ENCODE measurements at places on chromosomes 16 and 17. TPM values are rescaled to one million over a fixed set of nuclear protein-coding genes. Genes with fewer than 3 reads are reported as not detected.

The CCDC40 gene
- 14.3 TPM for total RNA-seq

The MYH1 gene
- total RNA-seq = not detected

The MILR1 gene
- 3.7 TPM for total RNA-seq

The TSPAN10 gene
- 0.23 TPM for total RNA-seq

The ARL6IP1 gene
- 523 TPM for total RNA-seq

The HASPIN gene
- total RNA-seq = 1.4 TPM

The KRTAP29-1 gene
- total RNA-seq = not detected

The CCL14 gene
- not detected for total RNA-seq

The ZNF232 gene
- 14.3 TPM for total RNA-seq

The GGA2 gene
- 26.3 TPM for total RNA-seq

The LRRC36 gene
- 9.5 TPM for total RNA-seq

The HOXB9 gene
- total RNA-seq = not detected

The TLCD2 gene
- 0.92 TPM for total RNA-seq

The DVL2 gene
- 56.1 TPM for total RNA-seq

The PRAC1 gene
- not detected for total RNA-seq

The ABCC11 gene
- total RNA-seq = 0.46 TPM

The ST6GALNAC2 gene
- 2.1 TPM for total RNA-seq

The DOC2B gene
- 33.0 TPM for total RNA-seq

The ITGB3 gene
- 2.1 TPM for total RNA-seq

The ANKFN1 gene
- total RNA-seq = 16.6 TPM

The CDH16 gene
- not detected for total RNA-seq

The CCL3 gene
- 1.6 TPM for total RNA-seq

The KRTAP16-1 gene
- not detected for total RNA-seq

The CD300H gene
- total RNA-seq = not detected

The NXN gene
- total RNA-seq = 20.8 TPM

The DNAAF1 gene
- 6.5 TPM for total RNA-seq

The PLLP gene
- 3.9 TPM for total RNA-seq

The OR1F1 gene
- total RNA-seq = 0.69 TPM

The CDRT15 gene
- total RNA-seq = not detected

The CLN3 gene
- 21.5 TPM for total RNA-seq

The AGRP gene
- total RNA-seq = not detected

The ZACN gene
- total RNA-seq = not detected

The LRRC75A gene
- total RNA-seq = 9.0 TPM

The NPW gene
- not detected for total RNA-seq

The PABPN1L gene
- not detected for total RNA-seq

The RHBDL1 gene
- 7.4 TPM for total RNA-seq

The WWP2 gene
- total RNA-seq = 31.4 TPM

The HSD17B1 gene
- total RNA-seq = 0.92 TPM

The NUPR1 gene
- 0.46 TPM for total RNA-seq

The CPHXL gene
- total RNA-seq = not detected

The RPRML gene
- total RNA-seq = 1.6 TPM

The OMG gene
- total RNA-seq = 45.4 TPM

The JUP gene
- total RNA-seq = 29.8 TPM

The DERL2 gene
- total RNA-seq = 55.1 TPM

The PRSS53 gene
- 2.5 TPM for total RNA-seq

The WNK4 gene
- 0.69 TPM for total RNA-seq

All from diencephalon (tissue), 1 donor.